ENCODE measurements at places on chromosomes 7 and 10. TPM values are rescaled to one million over a fixed set of nuclear protein-coding genes. Genes with fewer than 3 reads are reported as not detected.

TAX1BP1 gene
- 150 TPM for total RNA-seq

OR2A1 gene
- not detected for total RNA-seq

FAM25G gene
- 1.4 TPM for total RNA-seq

GALNT17 gene
- not detected for total RNA-seq

CCDC172 gene
- total RNA-seq: not detected

ADRA2A gene
- total RNA-seq: not detected

PLXDC2 gene
- 1.3 TPM for total RNA-seq

CLRN3 gene
- not detected for total RNA-seq

ALOX5 gene
- 0.13 TPM for total RNA-seq

PDZD8 gene
- total RNA-seq: 27.9 TPM

AS3MT gene
- 2.1 TPM for total RNA-seq

HOXA3 gene
- not detected for total RNA-seq

NODAL gene
- total RNA-seq: not detected

PTPRN2 gene
- 2.8 TPM for total RNA-seq

TMEM176A gene
- not detected for total RNA-seq

CLDN4 gene
- total RNA-seq: 126 TPM

ADRB1 gene
- 1.8 TPM for total RNA-seq

BAMBI gene
- 28.5 TPM for total RNA-seq

MYL10 gene
- not detected for total RNA-seq

MTERF1 gene
- total RNA-seq: 10.4 TPM

NXPH1 gene
- total RNA-seq: not detected

ZNF487 gene
- total RNA-seq: 3.2 TPM

HOXA1 gene
- total RNA-seq: 0.26 TPM

EBLN1 gene
- not detected for total RNA-seq

C7orf33 gene
- total RNA-seq: not detected

BTBD16 gene
- total RNA-seq: 0.26 TPM

SCART1 gene
- 1.1 TPM for total RNA-seq

UBTD1 gene
- 12.4 TPM for total RNA-seq

EBF3 gene
- total RNA-seq: 0.26 TPM

UNC5B gene
- total RNA-seq: 36.6 TPM

AGBL3 gene
- 1.8 TPM for total RNA-seq

AMZ1 gene
- not detected for total RNA-seq

DAGLB gene
- 22.5 TPM for total RNA-seq

C1GALT1 gene
- 31.1 TPM for total RNA-seq

FFAR4 gene
- not detected for total RNA-seq

FBXO24 gene
- total RNA-seq: 0.53 TPM

SFTPD gene
- 0.79 TPM for total RNA-seq

GPR26 gene
- not detected for total RNA-seq

ABCC2 gene
- total RNA-seq: 0.53 TPM

LEP gene
- under 0.01 TPM for total RNA-seq

ADGRA1 gene
- total RNA-seq: not detected

Data from bronchial epithelial cell (primary cell).